ENCODE measurements at places on chromosomes 4 and X. TPM values are rescaled to one million over a fixed set of nuclear protein-coding genes. Genes with fewer than 3 reads are reported as not detected.

OPHN1 gene
- total RNA-seq, result 3.2 TPM

GRCh38 chrX:154002215-154002719, 17.4 kb downstream of the IRAK1 start:
- no peak overlapping the region for H3K4me3 ChIP-seq
- H3K36me3 ChIP-seq, result peaks cover 3% of the 10 kb centered on the region
- peak; percentile 50 for DNase-seq
- no peaks in the 10 kb centered on the region for H3K27me3 ChIP-seq
- H3K4me1 ChIP-seq, result no peaks in the 10 kb centered on the region
- H3K27ac ChIP-seq, result peak overlapping the region; percentile 54

GAGE12E gene
- not detected for total RNA-seq

P2RY10 gene
- total RNA-seq, result not detected

GRCh38 chrX:12309040-12309743, 170.9 kb downstream of the FRMPD4 start:
- H3K27me3 ChIP-seq, result peaks cover 1% of the 10 kb centered on the region
- H3K27ac ChIP-seq, result no peak overlapping the region
- no peak for DNase-seq
- H3K4me1 ChIP-seq, result no peaks in the 10 kb centered on the region
- no peak overlapping the region for H3K4me3 ChIP-seq
- H3K36me3 ChIP-seq, result no peaks in the 10 kb centered on the region
